Stimulated activated CD4-positive, alpha-beta T cell treated with anti-CD3 and anti-CD28 coated beads, Interleukin-1b, Interleukin-23, amount 100 ng/mL, for 1 hour (primary cell): ENCODE measurements at places on chromosomes 2 and 18.

DNA sequence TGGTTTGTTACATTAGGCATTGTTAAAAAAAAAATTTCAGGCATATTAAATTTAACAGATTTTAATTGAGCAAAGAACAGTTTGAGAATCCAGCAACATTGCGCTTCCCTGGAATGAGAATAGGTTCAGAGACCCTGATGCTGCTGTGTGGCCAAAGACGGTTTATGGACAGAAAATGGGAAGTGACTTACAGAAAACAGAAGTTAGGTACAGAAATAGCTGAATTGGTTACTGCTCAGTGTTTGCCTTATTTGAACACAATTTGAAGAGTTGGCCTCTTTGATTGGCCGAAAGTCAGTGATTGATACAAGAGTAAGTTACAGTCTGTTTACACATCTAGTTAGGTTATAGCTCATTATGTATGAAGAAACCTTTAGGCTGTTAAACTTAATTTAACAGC lies 6.0 kb upstream of the NEDD4L start:
- DNase-seq: no peak

GRCh38 chr2:108403494-108403893 lies 25.7 kb downstream of the SULT1C4 start:
- DNase-seq: no peak

DNA sequence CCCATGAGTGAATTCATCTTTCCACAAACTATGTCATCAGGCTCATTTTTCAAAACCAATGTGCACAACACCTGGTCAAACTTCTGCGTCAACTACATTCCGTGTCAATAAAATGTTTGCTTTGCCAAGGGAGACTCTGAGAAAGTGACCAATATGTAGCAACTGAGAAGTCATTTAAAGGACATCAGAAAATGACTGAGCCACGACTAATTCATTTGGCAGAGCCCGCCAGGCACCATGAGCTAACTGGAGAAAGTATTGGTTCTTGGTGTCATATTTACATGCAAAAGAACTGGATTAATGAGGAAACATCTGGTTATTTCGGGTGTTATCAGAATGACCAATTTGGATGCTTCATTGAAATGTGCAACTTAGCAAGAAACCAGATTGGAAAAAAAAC lies 7.2 kb downstream of the RND3 start:
- DNase-seq: no peak

GRCh38 chr18:50749421-50749820 lies 70.4 kb downstream of the MRO start:
- no peak for DNase-seq

- DNase-seq: no peak
Observed at GRCh38 chr2:109065391-109065734, 63.6 kb upstream of the SH3RF3 start.
